Endodermal cell (in vitro differentiated cells): ENCODE measurements at places on chromosomes 2 and 18. TPM values are rescaled to one million over a fixed set of nuclear protein-coding genes. Genes with fewer than 3 reads are reported as not detected.

The LINC00305 gene
- total RNA-seq: not detected in 2 replicates

The CYP1B1 gene
- 2.4 and 4.8 TPM in 2 replicates for total RNA-seq

DNA sequence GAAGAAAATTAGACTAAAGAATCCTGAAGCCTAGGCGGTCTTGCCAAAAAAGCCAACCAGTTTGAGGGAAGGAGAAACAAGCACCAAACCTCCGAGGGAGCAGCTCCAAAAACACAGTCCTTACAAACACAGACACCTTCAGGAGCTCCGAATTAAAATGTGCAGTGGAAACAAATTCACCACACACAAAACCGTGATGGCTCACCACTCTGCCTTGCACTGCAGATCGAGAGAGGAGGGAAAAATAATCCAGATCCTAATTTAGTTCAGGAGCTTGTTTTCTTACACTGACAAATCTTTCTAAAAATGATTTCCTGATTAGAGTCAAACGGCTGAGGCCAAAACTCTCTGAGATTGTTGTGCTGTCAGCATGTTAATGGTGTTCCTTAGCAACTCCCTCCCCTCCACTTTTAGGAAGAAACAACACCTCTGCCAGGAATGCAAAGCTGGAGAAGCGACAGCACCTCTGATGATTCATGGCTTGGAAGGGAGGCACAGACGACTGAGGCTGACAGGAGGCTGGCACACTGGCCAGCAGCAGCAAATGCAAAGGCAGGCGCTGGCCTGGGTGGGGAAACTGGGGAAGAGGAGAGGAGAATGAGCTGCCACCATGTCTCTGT is 249.4 kb upstream of the KLHL29 start:
- peak; percentile 83 for DNase-seq

The SFTPB gene
- not detected in 2 replicates for total RNA-seq

The FSHR gene
- total RNA-seq: 2.4 and 4.7 TPM in 2 replicates
